ENCODE measurements at places on chromosomes 2 and 18.

DNA sequence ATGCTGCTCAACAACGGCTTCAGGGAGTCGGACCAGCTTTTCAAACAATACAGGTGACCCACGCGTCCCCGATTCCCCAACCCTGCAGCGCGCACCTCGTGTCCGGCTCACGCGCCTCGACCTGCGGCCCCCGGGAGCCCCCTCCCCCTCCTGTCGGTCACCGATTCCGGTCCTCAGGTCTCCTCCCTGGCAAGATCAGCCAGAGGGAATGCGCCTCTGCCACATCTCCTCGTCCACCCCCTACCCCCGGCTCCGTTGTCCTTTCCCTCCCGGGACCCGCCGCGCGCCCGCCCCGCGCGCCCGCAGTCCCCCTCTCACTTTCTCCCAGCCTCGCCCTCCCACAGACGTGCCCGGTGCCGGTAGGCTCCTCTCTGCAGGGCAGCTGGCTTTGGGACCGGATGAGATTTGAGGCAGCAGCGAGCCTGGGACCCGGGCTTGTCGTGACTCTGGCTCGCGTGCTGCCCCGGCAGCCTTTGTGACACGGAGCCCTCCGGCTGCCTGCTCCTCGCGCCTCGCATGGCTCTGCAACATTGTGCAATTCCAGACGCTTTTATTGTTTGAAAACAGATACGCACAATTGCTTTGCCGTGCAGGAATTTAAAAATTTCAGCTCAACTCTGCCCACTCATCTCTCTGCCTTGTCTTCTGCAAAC lies 558 bp downstream of the TTC39C start:
- DNase-seq, result no peak

- no peak for DNase-seq
Measured at GRCh38 chr2:46413111-46413510, 66.3 kb upstream of the TMEM247 start.

GRCh38 chr2:150609831-150610582 lies 122.5 kb upstream of the RND3 start:
- no peak for DNase-seq

GRCh38 chr2:149679286-149679685 lies 91.7 kb upstream of the MMADHC start:
- no peak for DNase-seq

DNA sequence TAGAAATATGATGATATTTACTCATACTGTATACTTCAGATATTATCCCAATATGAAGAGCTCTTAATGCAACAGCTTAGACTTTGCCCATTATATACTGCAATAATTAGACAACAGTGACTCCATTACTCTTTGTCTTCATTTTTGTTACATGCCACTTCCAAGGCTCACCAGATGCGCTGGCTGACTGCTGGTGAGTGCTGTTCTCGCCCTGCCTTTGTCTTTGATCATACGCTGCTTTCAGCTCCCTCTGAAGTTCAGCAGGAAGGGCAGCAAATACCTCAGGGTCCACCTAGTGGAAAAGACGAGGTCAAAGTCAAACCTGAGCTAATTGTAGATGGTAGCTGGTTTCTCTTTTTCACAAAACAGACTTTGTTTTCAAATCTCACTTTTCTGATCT lies 66.3 kb downstream of the EIF5B start:
- no peak for DNase-seq

DNA sequence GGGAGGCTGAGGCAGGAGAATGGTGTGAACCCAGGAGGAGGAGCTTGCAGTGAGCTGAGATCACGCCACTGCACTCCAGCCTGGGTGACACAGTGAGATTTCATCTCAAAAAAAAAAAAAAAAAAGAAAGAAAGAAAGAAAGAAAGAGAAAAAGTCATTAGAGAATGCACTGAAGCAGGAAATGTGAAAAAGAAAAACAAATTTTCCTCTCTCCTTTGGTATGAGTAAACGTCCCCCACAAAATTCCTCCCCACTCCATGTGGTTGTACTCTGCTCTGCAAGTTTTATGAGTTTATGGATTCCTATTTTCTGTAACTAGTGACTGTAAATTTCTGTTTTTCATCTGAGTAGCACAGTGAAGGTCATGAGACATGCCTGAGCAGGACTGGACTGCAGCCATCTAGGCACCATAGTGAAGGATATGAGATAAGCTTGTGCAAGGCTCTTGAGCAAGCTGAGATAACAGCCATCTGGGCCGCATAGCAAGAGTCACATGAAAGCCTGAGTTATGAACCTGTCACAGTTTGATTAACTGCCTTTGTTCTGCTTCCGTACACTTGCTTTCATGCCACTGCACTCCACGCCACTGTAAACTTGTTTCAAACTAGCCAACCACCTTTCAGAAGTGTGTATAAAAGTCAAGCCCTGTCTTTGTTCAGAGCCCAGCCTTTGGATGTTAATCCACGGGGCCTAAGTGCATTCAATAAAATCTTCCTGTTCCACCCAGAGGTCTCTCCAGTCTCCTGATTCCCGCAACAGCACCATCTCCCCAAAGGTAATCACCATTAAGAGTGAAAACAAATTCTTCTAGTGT lies 50.2 kb downstream of the SKA1 start:
- DNase-seq, result no peak

GRCh38 chr2:111015283-111015995 lies 105.3 kb upstream of the BCL2L11 start:
- no peak for DNase-seq

GRCh38 chr2:97961534-97961933 lies 34.2 kb downstream of the TMEM131 start:
- no peak for DNase-seq

- DNase-seq, result no peak
Measured at GRCh38 chr2:120989512-120990441, 254.1 kb downstream of the GLI2 start.

GRCh38 chr18:31049189-31049588 lies 6.6 kb upstream of the DSC3 start:
- no peak for DNase-seq

GRCh38 chr2:231810905-231811304 lies 24.7 kb downstream of the COPS7B start:
- DNase-seq, result no peak

DNA sequence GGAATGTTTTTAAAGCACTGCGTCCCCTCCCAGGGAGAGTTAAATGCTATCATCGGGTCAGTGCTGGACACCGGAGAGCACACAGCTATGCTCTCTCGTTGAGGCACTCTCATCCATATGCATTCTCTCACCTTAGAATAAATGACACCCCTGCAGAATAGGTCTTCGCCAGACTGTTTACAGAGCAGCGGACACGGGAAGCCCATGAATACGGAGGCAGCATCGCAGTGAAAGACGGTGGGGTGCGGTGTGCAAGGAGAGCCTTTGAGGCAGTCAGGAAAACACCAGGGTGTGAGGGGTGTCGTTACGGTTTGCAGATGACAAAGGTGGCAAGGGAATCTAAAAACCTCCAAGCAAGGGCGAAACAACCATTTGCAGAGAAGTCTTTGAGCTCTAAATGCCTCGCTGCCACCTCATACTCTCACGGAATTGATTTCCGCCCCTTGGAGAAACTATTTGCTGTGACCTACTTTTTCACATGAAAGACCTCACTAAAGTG lies 169.2 kb upstream of the FHL2 start:
- no peak for DNase-seq

DNA sequence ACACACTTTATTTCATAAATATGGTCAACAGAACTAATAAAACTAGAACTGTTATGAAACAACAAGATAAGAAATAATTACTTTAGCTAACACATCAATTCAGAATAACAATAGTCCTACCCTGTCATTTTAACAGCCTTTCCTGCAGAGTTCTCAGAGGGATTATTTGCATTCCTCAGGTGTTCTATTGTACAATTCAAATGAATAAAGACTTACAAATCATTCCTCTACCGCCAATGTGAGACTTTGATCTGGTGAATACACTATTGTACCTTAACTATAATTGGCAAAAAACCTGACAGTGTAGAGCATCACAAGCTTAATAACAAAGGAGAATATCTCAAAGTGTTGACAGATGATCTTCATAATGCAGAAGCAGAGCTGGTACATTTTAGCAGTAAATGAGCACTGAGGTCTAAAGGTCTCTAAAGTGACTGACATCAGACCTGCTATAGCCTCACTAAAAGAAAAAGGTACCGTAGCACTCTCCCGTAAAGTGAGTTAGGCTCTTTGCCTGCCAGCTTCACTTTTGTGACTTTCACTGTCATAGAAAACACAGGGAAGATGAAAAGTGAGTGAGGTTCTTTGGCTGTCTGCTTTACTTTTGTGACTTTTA lies 118.8 kb upstream of the SP3 start:
- no peak for DNase-seq

- no peak for DNase-seq
Measured at GRCh38 chr2:230085201-230085600, 16.5 kb upstream of the SLC16A14 start.

DNA sequence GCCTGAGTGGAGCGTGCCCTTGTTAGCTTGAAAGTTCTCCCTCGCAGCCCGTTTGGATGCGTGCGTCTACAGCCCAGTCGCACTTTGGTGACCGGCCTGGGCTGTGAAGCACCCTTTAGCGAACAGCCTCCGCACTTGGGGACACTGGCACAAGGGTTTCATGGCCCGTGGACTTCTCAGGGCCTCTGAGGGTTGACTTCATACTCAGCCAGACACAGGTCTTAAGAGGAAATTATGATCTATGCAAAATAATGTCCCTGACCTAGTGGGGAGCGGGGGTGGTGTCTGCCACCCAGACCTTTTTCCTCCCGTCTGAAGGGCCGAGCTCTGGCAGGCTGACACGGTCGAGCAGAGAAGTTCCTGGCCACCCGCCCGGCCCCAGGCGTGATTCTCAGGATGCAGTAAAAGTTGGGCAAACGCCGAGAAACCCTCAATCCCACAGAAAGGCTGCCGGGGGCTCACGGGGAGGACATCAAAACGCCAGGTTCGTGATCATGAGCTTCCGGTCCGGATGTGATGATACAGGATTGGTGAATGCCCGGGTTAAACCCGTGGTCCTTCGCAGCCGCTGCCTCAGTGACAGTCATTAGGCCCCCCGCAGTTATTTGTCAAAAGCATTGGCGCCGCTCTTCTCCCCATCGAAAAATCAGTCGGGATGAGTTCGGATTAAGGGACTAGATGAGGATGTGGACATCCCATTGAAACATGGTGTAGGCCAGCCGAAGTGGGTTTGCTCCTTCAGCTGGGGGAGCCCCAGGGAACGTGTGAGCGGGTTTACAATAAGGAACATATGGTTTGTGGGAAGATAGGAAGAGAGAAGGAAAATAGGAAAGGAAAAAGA lies 3.6 kb upstream of the PAX3 start:
- no peak for DNase-seq

GRCh38 chr2:207764096-207764630 lies 5.5 kb downstream of the FZD5 start:
- no peak for DNase-seq

GRCh38 chr2:25672494-25673299 lies 680 bp downstream of the DTNB start:
- DNase-seq, result no peak

DNA sequence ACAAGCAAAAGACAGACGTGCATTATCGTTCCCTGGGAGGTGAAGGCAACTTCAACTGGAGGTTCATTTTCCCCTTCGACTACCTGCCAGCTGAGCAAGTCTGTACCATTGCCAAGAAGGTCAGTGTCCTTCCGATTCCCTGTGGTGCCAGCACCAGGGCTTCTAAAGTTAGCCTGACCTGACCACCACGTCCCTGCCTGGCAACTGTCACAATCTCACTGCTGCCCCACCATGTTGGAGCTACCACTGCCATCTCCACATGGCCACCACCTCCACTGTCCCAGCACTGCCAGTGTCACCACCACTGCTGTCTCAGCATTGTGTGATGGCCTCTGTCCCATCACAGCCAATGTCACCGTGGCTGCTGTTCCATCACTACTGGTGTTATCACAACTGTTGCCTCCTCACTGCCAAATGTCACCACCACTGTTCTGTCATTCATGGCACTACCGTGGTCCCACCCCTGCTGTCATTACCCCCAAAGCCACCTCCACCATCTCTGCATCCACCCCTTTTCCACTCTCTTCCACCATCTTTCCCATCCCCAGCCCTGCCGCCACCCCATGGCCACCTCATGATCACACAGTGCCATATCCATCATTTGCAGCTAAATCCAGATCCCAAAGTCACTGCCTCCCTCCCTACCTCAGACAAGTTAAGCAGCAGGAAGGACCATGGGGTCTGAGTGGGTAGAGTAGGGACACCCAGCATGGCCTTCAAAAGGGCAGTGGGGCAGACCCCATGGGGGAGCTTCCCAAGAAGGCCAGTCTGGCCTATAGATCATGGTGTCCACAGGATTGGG lies 216.5 kb downstream of the DYSF start:
- no peak for DNase-seq

DNA sequence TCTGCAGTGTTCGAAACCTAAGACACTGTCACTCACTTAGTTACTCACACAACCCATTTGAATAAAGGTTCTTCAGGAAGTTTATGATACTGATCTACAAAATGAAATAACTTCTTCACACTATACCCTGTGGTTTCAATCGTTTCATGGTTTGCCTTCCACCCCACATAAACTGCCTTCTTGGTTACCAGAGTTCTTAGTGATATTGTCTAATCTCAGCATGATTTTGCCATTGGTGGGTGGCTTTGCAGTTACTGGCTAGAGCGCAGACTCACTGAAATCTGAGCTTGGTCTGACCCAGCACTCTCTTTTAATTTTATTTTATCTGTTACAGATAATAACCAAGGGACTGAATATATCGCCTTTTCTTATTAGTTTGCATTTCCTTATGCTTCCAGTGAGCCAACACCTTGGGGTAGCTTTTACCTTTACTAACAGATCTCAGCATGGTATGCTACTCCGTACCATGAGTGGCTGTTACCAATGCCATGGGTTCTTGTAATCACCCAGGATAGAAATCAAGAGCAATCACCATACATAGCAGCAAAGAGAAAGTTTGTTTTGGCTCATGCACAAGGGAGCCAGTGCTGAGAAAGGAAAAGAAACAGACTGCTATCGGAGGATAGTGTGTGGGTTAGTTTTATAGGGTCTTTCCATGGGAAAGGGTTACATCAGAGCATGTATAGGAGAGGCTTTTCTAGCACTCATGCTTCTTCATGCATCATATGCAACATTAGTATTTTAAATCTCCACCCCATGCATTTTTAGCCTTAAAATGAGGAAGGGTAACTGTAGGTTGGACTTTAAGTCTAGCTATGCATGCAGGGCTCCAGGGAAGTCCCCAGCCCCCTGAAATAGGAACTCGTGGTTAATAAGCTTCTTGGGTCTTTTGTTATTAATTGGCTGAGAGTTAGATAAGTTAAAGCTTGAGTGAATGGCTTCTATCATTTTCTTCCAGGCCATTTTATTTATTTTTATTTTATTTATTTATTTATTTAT lies 33.3 kb downstream of the ANXA4 start:
- DNase-seq, result no peak
